Activated naive CD8-positive, alpha-beta T cell treated with anti-CD3 and anti-CD28 coated beads, Interleukin-2, amount 50 U/mL, for 16 hours (primary cell): ENCODE measurements at places on chromosomes 6 and 20.

GRCh38 chr6:52994839-52995088, 320 bp downstream of the GSTA4 start:
- no peak for DNase-seq

GRCh38 chr20:62785393-62785792, 10.9 kb upstream of the MRGBP start:
- DNase-seq = no peak

DNA sequence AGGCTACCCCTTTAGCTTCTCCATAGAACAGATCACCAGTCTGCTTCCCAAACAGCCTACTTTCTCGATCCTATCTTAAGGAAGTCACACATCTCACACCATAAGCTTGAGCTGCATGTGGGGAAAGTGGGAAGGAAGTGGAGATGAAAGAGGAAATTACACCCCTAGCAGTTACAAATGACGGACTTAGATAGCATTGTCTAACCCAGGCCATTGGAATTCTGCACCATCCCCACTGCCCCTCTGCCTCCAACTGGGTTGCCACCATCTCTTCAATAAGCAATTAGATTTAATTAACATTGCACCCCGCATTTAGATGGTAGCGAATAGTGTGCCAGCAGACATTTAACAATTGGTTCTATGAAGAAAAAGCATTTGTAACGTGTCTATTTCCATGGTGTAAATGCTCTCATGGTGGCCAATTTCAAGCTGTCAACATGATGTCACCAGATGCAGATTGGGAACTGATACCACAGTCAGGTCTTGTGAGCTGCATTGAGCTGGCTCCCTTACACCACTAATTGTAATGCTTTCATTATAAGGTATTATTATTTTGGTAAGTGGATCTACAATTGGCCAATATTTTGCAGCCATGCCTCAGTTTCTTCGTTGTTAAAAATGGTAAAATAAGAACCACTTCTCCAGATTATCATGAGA, 124.7 kb downstream of the CD24 start:
- no peak for DNase-seq

GRCh38 chr6:107763946-107764345, 60.2 kb downstream of the SCML4 start:
- no peak for DNase-seq

DNA sequence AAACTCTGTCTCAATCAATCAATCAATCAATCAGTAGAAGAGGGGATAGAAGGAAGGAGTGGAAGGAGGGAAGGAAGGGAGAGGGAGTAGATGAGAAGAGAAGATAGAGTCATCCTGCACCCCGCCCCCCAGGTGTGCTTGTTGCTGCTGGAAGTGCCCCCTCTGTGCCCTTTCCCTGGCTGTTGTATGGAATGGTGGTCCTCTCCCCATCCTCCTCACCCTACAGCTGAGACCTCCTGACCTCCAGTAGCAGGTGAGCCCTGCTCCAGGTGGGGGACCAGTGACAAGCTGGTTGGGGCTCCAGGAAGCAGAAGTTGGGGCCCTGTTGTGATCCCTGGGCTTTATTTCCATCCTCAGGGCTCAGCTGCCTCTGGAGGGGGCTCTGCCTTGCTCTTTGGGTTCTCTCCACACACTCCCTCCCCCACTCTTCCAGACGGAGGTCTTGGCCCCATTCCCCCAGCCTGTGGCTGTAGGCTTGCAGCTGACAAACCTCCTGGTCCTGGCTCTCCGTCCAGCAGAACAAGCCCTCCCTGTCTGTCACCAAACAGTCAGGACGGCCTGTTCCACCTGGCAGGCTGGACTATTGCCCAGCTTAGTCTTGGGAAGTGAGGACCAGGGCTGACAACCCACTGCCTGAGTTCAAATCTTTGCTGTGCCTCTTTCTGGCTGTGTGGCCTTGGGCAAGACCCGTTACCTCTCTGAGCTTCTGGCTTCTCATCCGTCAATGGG, 26.0 kb upstream of the SCRT2 start:
- no peak for DNase-seq

DNA sequence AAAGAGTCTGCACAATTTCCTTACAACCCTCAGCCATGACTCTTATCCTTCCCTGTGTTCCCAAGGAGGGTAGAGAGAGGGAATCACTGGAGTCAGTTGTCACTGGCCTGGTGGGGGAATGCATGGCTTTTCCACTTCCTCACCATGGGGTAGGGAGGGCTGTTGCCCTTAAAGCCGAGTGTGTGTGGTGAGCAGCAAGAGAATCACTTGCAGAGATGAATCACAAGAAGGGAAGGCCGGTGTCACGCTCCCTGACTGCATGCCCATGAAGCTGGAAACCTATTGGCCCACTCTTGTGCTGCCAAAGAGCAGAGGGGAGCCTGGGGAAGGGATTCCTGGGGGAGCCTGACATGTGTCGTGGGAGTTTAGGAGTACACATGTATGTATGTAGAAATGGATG, 18.1 kb upstream of the BMP6 start:
- DNase-seq = no peak

- DNase-seq = no peak
These were observed 84.4 kb downstream of the LYRM2 start for GRCh38 chr6:89554106-89554505.

GRCh38 chr20:35697696-35698297, 1.4 kb downstream of the NFS1 start:
- DNase-seq = no peak

GRCh38 chr6:7916959-7917358, 6.4 kb upstream of the TXNDC5 start:
- DNase-seq = no peak

- no peak for DNase-seq
These were observed 40.6 kb downstream of the TRIM38 start for GRCh38 chr6:26003102-26003694.

DNA sequence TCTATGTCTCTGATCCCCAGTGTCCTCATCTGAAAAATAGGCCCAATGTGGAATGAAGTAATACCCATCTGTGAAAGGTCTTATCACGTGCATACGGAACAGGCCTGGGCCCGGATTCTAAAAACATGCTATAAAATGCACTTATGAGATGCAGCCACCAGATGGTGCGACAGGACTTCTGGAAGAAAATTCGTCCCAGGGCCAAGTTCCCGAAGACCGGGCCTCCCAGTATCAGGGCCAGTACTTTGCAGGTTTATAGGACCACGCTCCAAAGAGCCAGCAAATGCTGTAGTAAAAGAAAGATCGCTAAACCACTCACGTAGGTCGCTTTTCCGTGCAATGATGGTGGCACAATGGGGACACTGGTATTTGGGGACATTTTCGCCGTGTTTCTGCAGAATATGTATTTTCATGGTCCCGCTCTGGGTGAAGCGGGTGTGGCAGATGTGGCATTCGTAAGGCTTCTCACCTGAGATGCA, 10.6 kb downstream of the CTCFL start:
- DNase-seq = no peak

GRCh38 chr6:20370801-20371200, 30.9 kb upstream of the E2F3 start:
- no peak for DNase-seq

- DNase-seq = no peak
These were observed 107.9 kb upstream of the KCNK16 start for GRCh38 chr6:39430446-39430845.

GRCh38 chr6:75579951-75580350, 21.7 kb upstream of the SENP6 start:
- DNase-seq = no peak

DNA sequence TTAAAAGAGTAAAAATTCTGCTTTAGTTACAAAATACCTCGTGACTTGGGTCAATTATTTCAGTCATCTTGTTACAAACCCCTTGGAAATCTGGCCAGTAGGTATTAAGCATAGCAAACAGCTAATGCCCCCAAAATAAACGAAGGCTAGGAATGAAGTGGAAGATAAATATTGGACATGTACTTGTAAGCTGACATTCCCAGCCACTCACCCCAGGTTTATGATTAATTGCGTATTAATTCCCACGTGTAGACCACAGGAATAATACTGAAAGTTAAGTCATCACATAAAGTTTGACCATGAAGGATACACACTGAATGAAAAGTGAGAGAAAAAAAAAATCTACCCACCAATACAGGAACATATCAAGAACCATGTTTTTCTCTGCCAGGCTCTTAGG, 936.5 kb upstream of the ADGRB3 start:
- DNase-seq = no peak
